ENCODE measurements at places on chromosomes 1 and 21.

- peak; percentile 64 for DNase-seq
These were observed 33.4 kb downstream of the CYP2J2 start for GRCh38 chr1:59892841-59893811.

- DNase-seq, result no peak
These were observed 104.8 kb upstream of the SLC44A3 start for GRCh38 chr1:94715321-94715720.

DNA sequence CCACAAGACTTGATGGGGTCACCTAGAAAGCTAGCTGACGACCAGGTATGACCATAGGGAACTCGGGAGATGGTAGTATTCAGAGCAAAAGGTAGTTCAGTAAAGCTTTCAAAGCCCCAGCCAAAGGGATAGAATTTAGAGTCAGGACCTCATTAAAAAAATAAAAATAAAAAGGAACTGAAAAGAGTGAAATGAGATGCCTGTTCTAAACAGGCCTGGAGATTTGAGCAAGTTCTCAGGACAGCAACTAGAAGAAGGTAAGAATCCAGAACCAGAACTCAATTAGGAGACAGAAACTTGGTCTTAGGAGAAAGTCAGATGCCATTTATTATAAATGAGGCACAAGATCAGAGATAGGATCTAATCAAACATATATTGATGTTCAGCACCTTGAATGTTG lies 265.5 kb upstream of the CACYBP start:
- DNase-seq, result no peak

- no peak for DNase-seq
These were observed 24.4 kb upstream of the GPR153 start for GRCh38 chr1:6285336-6285735.

DNA sequence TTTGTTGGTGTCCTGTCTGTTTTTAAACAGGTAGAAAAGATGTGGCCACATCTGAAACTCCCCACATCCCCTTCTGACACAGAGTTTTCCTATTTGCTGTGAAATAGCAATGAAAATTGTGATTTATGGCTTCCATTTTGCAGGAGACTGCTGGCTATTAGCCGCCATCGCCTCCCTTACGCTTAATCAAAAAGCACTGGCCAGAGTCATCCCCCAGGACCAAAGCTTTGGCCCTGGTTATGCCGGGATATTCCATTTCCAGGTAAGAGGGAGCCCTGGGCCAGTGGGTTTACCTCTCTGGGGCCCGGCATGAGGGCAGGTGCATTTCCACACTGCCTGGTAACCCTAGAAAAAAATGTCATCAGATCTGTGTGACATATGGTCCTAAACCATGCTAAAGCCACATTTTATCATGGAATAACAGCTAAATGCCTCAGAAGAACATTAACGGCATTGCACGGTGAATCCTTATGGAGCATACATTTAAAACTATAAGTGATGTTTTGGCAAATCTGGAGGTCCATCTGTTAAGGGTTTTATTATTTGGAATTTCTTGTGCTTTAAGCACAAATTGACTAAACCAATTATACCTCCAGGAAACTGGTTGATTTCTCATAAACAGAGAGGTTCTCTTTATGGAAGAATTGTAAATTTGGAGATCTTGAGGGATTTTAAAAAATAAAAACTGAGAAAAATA lies 12.3 kb downstream of the CAPN9 start:
- DNase-seq, result no peak

- no peak for DNase-seq
These were observed 4.7 kb upstream of the ADARB1 start for GRCh38 chr21:45069711-45070110.

- no peak for DNase-seq
These were observed 54.9 kb upstream of the NBPF3 start for GRCh38 chr1:21385022-21385421.

GRCh38 chr1:224957696-224958095 lies 28.2 kb downstream of the DNAH14 start:
- no peak for DNase-seq

- DNase-seq, result no peak
These were observed 263.5 kb upstream of the POU3F1 start for GRCh38 chr1:38310079-38310478.

- no peak for DNase-seq
These were observed 12.5 kb downstream of the CHML start for GRCh38 chr1:241627453-241628259.

GRCh38 chr1:119868176-119868575 lies 28.1 kb downstream of the ADAM30 start:
- DNase-seq, result no peak

DNA sequence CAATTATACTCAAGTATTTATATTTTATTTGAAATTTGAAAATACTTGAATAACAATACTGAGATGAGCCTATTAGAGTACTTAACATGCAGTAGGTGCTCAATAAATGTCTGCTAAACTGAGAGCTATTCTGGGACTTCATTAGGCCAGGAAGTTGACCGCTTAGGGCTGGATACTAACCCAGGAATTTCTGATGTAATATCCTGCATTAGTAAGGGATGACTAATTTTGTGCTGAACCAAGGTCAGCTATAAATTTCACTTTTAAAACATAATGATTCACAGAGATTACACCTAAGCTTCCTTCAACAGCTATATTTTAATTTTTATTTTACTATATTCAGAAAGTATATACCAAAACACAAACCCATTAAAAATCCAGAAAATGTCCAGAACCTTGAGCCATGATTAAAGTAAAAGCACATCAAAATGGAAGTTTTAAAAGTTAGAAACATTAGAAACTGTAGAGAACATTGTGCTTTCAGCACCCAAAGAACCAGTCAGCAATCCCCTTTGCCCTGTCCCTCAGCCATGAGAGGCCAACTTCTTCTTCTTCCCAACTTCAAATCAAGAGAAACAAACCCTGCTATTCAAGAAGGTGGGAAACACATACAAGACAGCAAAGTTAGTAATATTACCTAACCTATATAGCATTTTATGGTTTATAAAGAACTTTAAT lies 35.4 kb downstream of the WNT2B start:
- DNase-seq, result no peak

- DNase-seq, result no peak
These were observed 318 bp downstream of the ALDH4A1 start for GRCh38 chr1:18901952-18902522.

GRCh38 chr1:230105754-230106625 lies 39.0 kb downstream of the GALNT2 start:
- no peak for DNase-seq

DNA sequence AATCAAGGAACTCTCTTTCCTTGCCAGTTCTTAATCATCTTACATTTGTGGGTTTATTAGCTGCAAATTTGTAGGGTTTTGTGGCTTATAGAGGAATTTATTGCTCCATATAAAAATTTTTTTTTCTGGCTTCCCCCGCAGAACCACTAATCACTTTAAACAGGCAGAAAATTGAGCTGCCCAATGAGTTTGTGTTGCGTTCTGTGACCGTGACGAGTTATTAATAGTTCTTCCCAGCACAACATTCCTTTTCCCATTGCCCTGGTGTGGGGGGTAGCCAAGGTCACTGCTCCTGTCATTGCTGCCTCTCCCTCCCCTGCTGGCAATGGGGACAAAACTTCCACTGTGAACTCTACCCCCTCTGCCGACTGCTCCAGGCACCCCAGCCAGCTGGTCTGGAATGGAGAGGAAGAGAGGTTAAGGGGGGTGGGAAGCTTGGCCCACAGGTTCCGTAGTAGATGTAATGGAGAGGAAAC lies 55.1 kb downstream of the UBE2T start:
- no peak for DNase-seq
